Activated CD4-positive, CD25-positive, alpha-beta regulatory T cell (primary cell): ENCODE measurements at places on chromosomes 6 and 20.

GRCh38 chr6:31075528-31075927 lies 36.8 kb downstream of the C6orf15 start:
- DNase-seq: no peak

- no peak for DNase-seq
Measured at GRCh38 chr6:158037021-158037420, 55.4 kb downstream of the SYNJ2 start.

- DNase-seq: no peak
Measured at GRCh38 chr20:18672834-18673233, 85.0 kb downstream of the DTD1 start.

DNA sequence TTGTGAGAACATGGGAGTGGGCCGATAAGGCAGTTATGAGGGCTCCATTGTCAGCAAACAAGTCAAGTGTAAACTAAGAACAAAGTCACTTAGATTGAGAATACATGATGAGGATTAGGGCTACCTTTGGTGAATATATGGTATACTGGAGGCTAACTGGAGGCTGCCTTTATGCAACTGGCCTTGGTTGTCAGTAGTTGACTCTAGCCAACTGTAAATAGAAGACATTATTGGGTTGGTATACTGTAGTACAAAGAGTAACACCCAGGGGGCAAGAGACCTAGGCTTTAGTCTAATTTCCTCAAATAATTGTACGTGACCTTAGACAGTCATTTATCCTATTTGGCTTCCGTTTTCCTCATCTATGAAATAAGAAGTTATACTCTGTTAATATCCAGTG lies 235.2 kb downstream of the ARID1B start:
- DNase-seq: no peak

DNA sequence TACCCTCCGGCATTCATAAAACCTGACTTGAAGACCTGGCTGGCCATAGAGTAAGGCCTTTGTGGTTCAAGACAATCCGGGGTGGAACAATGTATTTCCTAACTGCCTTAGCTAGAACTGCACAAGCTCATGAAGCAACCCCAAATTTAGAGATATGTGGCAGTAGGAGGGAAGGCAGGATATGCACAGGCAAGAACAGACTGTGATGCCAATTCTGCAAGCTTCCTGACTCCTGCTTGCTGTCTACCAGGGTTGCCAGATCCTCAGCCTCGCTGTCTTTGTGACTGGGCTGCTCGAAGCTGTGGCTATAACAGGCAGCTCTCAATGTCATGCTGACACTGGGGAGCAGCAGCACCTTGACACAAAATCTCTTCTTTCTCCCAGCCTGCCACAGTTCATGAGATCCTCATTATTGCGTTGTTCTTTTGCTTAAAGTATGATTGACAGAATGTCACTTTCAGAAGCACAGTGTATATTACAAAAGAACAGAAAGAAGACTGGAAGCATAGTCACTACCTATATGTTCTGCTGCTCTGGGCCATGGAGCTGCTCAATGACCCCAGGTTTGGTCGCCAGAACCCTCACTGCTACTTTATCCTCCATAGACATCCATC lies 18.3 kb upstream of the SHLD1 start:
- no peak for DNase-seq

DNA sequence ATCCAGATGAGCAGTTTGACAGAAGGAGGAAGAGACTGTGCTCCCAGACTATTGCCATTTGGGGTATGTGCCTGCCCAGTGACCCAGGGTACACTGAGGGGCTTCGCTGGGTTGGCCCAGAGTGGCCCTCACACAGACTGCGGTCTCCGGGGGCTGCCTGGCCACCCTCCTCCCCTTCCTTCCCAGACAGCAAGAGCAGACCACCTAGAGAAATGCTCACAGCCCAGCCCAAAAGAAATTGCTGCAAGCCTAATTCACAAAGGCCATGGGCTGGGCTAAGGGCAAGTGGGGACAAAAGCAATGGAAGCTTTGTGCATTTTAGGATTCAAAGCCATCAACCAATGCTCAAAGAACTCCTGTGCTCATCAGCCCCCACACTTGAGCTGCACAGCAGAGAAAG lies 277.6 kb downstream of the CDC5L start:
- no peak for DNase-seq

- no peak for DNase-seq
Measured at GRCh38 chr6:52499681-52500236, 77.1 kb downstream of the TRAM2 start.
